ENCODE measurements at places on chromosomes 7 and 10.

DNA sequence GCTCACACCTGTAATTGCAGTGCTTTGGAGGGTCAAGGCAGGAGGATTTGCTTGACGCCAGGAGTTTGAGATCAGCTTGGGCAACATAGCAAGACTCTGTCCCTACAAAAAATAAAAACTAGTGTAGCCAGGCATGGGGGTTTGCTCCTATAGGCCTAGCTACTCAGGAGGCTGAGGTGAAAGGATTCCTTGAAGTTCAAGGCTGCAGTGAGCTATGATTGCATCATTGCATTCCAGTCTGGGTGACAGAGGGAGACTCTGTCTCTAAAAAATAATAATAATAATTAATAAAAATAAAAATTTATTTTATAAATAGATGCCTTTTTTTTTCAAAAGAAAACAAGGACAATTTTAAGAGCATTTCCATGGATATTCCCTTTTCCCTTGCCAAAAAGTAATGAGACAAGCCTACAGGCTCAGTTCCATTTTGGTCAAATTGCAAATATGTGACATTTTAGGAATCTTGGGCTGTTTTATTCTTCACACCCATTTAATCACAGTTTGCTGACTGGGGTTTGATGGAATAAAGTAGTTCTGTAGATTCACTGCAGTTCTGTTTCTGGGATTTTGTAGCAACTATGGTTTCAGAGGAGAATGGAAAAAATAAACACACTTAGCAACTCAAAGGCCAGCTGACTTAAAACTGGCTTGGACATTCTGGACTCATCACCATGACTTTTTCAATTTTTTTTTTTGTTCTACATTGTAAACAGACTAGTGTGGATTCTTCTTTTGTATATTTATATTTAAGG is 48.4 kb upstream of the ARHGAP21 start:
- DNase-seq, result no peak

DNA sequence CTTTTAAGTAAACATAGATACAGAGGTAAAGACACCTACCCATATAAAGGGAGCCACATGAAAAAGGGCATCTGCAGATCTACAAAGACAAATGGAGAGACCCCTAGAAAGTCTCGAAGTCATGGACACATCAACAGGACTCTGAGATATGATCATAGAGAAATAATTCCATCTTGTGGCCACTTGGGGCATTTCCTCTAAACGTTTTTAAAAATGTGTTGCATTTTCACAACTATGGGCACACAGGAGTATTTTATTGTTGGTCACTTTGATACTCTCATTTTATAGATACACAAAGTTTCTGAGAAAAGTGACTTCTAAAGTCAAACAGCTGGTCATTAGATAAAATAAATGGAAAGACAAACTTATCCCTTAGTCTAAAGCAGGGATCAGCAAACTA is 87.1 kb downstream of the CRTAC1 start:
- DNase-seq, result no peak

DNA sequence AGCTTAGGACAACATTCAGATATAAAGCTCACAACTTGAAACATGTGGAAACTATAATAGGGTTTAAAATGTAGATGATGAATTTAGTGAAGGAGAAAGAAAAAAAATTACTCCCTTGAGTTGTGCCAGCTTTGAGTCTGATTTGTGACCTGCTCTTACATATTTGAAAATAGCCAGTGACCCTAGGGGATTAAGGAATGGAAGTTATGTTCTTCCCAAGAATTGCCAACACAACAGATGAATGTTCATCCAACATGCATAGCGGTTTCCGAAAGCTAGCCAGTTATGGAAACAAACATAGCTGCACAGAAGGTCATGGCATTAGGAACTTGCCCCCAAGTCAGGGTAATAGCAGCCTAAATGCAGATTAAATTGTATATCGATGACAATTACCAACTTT is 10.8 kb downstream of the TMEM196 start:
- DNase-seq, result no peak

GRCh38 chr7:1548438-1548831 is 7.6 kb downstream of the TMEM184A start:
- no peak for DNase-seq

- DNase-seq, result no peak
Measured at GRCh38 chr7:54995166-54995565, 23.7 kb upstream of the EGFR start.

GRCh38 chr10:82464191-82464818 is 589.3 kb downstream of the NRG3 start:
- no peak for DNase-seq

Data from progenitor cell of endocrine pancreas (in vitro differentiated cells).